Epithelial cell of proximal tubule (primary cell): ENCODE measurements at places on chromosomes 13 and 19.

- DNase-seq, result no peak
Measured at GRCh38 chr19:57557659-57558058, 2.0 kb downstream of the ZNF550 start.

- DNase-seq, result no peak
Measured at GRCh38 chr13:35139591-35139990, 197.5 kb downstream of the NBEA start.

GRCh38 chr19:14440049-14440448 is 6.9 kb downstream of the PKN1 start:
- DNase-seq, result no peak

DNA sequence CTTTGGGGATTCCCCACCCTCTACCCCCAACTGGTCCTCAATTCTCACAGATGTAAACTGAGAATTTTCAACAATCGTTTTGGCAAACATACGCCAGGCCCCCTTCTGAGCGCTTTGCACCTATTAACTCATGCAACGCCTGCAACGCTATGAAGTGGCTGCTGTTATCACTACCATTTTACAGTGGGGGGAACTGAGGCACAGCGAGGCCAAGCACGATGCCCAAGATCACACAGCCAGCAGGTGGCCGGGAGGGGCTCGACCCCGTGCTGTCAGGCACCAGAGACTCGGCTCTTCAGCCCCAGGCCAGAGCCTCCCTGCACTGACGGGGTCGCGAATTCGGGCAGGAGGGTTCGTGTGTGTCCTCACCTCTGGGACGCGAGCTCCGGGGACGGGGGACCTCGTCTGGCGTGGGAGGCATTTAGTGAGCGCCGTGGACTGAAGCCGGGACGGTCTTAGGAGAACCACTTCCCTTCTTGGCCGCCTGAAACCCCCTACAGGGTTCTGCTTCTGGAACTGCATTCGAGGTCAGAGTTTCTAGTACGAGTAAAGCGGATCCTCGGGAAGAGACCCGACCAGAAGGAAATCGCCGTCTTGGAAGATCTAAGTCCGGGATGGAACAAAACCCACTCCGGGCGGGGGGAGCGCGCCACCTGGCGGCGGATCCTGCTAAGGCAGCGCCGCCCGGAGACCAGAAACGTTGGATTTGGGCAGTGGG is 21.0 kb downstream of the ZNF114 start:
- DNase-seq, result no peak

DNA sequence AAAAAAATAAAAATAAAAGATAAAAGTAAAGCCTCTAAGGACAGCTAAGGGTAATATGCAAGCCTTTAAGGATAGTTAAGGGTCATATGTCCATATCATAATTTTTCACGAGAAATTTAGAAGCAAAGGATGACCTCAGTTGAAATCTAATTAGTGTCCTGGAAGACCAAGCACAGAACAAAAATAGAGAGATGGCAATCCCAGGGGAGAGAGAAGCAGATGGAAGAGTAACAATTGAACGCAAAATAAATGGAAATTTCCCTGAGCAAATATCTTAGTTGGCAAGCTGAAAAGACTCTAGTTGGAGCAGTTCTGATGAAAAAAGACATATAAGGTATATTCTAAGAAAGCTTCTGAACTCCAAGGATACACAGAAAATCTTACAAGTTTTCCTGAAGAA is 275.4 kb downstream of the NALCN start:
- no peak for DNase-seq

DNA sequence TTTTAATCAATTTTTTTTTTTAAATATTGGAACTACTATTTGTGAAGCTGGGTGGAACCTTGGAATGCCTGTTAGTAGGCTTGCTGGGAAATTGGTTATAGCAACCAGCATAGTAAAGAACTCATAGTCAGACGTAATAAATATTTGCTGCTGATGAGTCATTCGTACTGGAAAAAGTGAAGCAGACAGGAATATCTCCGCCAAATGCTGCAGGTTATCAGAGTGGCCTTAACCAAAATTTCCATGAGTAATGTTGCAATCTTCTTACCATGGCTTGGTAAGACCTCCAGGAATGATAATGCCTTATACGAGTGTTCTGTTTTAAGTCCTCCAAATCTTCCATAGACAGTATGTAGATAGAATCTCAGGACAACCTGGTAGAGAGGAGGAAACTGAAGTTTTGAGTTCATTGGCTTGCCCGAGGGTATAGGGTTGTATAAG is 34.2 kb downstream of the MBNL2 start:
- peak; percentile 58 for DNase-seq

- DNase-seq, result peak; percentile 44
Measured at GRCh38 chr13:32902029-32902780, 114.0 kb upstream of the KL start.

GRCh38 chr19:2574478-2574931 is 98.6 kb downstream of the GADD45B start:
- DNase-seq, result no peak

- DNase-seq, result no peak
Measured at GRCh38 chr19:11463391-11463790, 17.5 kb downstream of the ELAVL3 start.

- DNase-seq, result no peak
Measured at GRCh38 chr19:18507021-18507726, 14.7 kb downstream of the ELL start.

GRCh38 chr13:112675366-112675756 is 14.5 kb upstream of the ATP11A start:
- no peak for DNase-seq

DNA sequence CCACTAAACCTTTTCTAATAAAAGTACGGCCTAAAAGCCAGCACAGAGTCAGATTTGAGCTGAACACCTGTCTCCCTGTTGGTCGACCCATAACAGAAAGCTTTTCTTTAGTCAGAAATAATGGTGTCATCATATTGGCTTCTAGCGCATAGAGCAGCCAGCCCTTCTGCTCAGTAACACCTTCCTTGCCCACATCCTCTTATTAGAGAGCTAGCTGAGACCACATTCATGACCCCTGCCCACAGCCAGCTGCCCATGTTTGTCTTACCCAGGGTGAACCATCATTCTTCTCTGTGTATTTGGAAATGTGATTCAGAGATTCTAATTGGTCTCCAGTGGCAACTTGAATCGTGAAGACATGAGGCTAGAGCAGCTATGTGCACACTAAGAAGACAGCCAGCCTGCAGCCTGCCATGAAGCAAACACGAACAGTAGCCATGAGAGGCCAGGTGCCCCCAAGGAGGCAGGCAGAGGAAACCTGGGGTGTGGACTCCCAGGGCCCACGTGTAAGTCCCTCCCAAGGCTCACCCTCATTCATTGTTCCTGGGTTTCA is 82.3 kb upstream of the PDCD5 start:
- DNase-seq, result no peak

DNA sequence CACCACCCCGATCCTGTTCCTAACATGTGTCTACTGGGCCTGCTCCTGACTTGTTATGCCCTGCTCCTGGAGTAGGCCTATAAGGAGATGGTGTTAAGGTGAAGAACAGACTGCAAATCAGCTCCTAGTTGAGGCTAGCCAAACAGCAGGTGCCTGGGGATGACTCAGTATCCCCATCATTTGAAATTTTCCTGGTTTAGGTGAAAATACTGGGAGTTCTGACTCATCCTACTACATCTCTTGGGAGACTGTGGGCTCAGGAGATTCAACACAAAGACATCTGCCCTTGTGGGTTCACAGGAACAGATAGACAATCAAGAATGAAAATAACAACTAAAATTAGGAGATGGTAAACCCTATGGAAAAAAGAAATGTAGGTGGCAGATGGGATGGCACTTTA is 41.2 kb downstream of the BRD4 start:
- no peak for DNase-seq

GRCh38 chr13:39016787-39017186 is 21.1 kb downstream of the PROSER1 start:
- no peak for DNase-seq

DNA sequence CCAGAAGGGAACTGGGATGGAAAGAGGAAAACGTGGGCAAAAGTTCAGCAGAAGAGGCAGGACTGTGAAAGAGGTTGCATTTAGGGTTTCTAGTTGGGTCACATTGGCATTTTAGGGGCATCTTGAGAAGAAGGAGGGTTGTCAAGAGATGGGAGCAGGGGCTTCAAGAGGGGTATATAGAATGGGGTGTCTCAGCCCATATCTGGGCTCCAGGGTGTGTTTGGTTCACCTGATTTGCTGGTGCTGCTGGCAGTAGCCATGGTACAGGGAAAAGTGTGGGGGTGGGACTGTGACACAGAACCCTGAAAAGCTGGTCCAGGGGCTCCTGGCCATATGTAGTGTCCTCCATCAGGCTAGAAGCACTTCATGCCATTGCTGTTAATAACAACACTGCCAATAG is 22.5 kb downstream of the MAST3 start:
- no peak for DNase-seq

DNA sequence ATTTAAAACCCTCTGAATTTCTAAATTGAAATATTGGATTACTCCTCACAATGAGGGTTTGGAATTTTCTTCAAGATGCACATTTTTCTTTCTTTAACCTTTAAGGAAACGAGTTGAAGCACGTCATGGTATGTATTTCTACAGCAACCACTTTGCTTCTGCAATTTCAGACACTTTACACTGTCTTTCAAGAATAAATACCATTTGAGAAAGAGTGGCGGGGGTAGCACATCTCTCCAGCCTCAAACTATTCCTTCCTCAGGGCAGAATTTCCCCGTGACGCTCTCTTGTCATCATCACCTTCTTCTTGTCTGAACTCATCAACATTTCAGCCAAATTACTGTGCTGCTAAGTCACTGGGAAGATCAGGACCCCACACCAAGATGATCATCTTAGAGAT is 1073.4 kb downstream of the EFNB2 start:
- DNase-seq, result no peak

GRCh38 chr13:113318956-113319355 is 21.9 kb downstream of the LAMP1 start:
- DNase-seq, result no peak

- no peak for DNase-seq
Measured at GRCh38 chr19:16871871-16872270, 16.9 kb upstream of the F2RL3 start.

DNA sequence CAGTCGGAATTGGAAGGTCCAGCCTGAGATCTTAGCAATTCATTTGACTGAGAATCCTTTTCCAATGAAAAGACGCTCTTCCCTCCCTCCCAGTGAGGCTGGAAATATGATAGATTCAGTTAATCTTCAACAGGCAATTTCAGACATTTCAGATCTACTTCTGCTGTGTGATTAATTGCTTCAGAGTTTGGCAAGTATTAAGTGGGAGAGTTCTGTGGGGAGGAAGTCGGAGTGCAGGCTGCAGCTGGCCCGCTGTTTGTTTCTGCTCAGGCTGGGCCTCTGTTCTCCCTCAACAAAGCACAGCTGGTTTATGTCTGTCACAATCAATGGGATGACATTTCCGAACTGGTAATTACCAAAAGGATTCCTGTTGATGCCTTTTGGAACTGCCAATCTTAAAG is 178.2 kb downstream of the NDFIP2 start:
- no peak for DNase-seq

GRCh38 chr19:46783670-46784069 is 4.7 kb downstream of the SLC1A5 start:
- no peak for DNase-seq

DNA sequence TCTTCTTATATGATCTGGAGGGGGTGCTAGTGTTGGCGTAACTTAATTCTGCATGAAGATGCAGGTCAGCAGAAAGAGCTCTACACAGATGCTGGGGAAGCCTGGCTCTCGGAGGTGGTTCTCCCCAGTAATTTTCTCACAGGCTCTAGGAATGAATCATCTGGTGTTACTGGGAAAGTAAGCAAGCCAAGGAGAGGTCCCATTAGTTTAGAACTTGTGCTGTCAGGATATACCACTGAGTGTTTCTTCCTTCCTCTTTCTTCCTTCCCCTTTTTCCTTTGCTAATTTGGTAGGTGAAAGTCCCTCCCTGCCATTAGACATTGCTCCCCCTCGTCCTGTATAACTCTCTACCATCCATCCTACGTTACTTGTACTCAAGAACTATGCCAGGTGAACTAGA is 68.3 kb downstream of the ATP8A2 start:
- no peak for DNase-seq

DNA sequence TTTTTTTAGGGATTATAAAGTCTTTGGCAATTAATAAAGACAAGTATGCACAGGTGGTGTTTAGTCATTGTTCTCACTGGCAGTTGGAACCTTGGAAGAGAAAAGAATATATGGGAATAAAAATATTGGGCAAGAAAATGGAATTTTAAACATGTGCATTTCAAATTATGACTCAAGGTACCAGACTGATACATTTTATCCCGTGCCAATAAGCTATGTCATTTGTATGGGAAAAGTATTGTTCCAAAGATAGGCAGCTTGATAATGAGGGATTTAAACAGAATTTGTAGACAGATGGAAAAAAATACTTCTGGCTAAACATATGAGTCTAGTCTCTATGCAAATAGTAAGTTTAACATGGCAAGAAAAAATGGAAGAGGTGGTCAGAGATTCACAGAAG is 169.5 kb upstream of the UFM1 start:
- DNase-seq, result no peak

DNA sequence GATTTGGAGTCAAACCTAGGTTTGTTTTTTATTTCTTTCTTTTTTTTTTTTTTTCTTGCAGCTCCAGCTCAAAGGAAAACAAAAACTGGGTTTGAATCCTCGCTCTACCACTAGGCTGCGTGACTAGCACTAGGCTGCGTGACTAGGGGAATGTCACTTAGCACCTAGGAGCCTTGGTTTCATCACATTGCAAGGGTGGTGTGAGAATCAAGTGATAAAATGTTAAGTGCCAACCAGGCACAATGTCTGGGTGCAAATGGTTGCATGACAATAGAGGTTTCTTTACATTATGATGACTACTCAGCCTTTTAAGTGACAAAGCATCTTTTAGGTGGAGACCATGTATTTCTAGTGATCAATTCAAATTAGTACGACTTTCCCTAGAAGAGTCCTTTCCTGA is 27.9 kb downstream of the RCBTB2 start:
- no peak for DNase-seq

DNA sequence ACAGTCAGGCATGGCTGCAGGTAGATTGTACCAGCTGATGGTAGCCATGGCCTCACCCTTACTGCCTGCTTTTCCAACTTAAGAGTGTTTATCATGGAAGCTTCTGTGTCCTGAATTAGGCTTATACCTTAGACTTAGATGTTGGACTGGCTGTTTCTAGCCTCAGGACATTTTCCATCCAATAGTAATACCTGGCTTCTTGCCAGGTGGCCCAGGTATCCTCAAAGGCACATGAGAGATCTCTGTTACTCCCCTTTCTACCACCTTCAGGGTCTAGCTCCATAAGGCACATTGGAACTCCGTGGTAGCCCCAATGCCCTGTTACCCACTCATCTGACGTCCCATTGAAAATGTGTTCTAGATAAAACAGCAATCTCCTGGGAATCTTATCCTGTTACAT is 407.5 kb downstream of the SPRY2 start:
- DNase-seq, result no peak

DNA sequence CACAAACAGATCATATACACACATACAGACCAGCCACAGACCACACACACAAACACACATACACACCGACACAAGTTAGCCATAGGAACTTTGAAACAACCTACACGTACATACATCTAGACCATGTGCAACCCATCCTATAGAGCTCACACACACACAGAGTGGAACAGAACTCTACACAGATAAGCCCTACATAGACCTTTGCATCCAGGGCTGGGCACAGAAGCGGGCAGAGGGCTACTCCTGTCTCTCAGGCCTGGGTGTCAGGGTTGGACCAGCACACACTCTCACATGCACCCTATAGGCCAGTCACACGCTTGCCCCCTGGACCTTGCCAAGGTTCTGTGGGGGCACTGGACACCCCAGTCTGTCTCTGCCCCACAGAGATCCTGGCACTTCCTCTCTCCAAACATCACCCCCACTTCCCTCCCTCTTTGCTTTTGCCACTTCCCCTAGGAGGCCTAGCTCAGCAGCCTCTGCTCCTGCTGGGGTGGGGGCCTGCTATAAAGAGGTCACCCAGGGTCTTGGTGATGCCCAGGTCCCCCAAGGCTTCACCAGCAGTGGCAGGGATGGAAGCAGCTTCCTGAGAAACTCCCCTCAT is 5.8 kb upstream of the JUNB start:
- no peak for DNase-seq
